ENCODE measurements at places on chromosomes 16 and 17.

GRCh38 chr17:44623070-44623725 is 33.1 kb upstream of the MEIOC start:
- DNase-seq, result no peak

DNA sequence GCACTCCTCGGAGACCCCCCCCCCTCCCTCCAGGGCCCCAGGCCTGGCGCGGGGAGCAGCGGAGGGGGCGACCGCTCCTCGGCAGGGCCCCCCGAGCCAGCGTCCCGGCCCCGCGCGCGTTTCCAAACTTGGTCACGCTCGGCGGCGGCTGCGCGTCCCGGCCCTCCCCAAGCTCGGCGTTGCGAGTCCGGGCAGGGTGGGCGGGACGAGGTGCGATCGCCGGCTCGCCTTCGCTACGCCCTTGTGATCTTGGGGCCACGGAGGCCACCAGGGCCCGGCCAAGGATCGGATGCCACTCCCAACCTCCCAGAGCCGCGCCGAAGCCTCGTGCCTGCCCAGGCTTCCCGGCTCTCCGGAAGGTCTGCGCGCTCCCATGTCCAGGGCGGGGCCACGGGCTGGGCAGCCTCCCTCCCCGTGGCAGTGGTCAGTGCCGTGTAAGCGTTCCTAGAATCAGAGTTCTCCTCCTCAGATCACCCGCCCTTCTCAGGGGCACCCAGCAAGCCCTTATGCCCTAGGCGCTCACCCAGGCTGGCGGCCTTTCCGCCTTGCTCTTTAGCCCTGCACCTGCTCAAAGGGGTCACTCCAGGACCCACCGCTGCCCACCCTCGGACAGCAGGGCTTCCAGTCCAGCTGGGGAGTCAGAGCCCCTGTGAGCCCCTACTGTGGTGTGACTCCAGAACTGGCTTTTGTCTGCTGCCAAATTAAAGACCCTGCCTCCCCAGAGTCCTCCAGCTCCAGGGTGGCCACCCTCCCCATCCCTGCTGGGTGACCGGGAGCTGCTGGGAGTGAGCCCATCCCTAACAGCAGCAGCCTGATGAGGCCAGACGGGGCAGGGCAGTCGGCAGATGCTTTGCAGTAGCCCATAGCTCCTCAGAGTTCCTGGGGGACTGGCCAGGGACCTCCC is 12.2 kb upstream of the MRPS23 start:
- no peak for DNase-seq

DNA sequence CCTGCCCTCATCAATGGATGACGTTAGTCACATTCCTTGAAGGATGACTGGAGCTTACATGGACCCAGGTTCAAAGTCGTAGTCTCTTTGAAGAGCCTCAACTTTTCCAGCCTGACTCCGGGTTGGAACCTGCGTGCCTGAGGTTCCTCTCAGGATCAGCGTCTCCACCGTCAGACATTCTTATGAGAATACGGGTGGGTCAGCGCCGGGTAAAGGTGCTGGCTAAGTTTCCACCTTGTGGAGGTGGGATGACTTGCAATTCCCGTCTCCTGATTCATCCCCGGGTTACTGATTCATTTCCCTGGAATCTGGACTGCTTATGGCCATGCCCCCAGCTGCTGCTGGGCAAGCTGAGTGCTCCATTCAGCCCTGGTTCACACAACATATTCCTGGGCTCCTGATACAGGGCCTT is 38.9 kb upstream of the CMIP start:
- DNase-seq, result no peak

DNA sequence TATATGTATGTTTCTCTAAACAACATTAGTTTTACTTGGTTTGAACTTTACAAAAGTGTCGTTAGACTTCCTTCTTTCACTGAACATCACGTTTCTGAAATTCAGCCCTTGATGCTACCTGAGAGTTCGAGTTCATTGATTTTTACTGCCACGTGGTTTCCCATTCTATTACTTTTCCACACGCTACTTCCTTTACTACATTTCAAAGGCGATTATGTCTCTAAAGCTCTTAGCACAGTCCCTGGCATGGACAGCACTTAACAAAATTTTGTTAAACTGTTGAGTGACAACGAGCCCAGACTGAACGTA is 15.9 kb upstream of the ARHGAP17 start:
- no peak for DNase-seq

- no peak for DNase-seq
These were observed 263.8 kb upstream of the TNRC6C start for GRCh38 chr17:77694391-77695363.

- DNase-seq, result no peak
These were observed 164.5 kb downstream of the PRKCA start for GRCh38 chr17:66466840-66467367.

- no peak for DNase-seq
These were observed 759 bp downstream of the ASPHD1 start for GRCh38 chr16:29900888-29901606.

- DNase-seq, result no peak
These were observed 20.9 kb downstream of the IRX3 start for GRCh38 chr16:54265575-54266107.

GRCh38 chr17:53313746-53314145 is 509.0 kb upstream of the KIF2B start:
- no peak for DNase-seq

DNA sequence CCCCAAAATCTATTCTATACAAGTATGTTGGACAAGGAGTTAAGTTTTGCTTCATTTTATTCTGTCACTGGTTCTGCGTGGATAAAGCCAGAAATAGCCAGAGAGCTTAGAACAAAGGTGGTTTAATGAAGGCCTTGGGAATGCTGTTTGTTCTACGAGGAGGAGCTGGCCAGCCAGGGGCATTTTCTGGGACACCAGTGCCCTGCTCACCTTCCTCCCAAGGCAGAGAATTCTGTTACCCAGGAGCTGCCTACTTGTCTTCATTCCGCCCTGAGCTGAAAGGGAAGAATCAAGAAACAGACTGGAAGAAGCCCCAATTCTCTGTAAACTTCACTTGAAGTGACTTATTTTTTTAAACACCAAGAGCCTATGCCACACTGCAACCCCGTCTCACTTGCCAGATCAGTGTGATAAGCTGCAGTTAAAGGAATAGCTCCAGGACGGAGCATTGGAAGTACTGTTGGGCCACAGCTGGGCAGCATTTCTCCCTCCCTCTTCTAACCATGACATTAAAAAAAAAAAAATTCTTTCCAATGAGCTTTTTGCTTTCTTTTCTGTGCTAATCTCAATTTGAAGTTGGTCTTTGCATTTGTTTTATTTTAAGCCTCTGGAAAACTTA is 149.8 kb upstream of the DYNLRB2 start:
- DNase-seq, result no peak

DNA sequence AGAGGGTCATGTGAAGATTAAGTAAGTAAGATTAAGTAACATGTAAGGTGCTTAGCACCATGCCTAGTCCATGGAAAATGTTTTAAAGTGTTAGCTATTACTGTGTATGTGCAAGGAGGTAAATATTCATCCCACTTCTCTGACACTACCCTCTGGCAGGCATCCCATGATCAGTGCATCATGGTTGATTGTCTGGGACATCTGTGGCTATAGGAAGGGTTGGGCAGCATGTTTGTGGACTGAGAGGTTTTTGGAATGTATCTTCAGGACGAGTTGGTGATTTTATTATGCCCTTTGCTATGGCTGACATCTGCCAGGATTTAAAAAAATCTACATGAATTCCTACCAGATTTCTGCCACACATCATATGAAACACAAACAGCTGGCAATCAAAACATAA is 6.5 kb upstream of the TAOK1 start:
- DNase-seq, result no peak

DNA sequence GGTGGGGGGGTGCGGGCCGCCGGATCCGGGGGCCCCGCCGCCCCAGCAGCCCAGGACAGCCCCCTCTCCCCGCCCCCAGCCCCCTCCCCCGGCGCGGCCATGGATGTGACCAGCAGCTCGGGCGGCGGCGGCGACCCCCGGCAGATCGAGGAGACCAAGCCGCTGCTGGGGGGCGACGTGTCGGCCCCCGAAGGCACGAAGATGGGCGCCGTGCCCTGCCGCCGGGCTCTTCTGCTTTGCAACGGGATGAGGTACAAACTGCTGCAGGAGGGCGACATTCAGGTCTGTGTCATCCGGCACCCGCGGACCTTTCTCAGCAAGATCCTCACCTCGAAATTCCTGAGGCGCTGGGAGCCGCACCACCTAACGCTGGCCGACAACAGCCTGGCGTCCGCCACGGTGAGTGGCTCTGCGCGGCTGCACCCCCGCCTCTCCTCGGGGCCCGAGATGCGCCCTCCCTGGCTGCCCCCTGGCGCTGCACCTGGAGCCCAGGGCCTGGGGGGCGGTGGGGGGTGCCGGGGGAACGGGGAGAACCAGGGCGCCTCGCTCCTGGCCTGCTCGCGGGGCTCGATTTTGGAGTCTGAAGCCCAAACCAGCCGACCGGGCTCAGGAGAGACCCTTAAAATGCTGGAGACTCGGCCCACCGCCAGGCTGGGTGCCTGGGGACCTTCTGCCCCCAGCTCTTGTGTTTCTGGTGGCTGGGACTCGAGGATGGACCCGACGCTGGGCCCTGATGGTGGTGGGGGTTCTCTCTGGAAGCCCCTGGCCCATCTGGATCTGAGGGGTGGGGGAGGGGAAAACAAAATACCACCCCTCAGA is 744 bp downstream of the CMIP start:
- no peak for DNase-seq

DNA sequence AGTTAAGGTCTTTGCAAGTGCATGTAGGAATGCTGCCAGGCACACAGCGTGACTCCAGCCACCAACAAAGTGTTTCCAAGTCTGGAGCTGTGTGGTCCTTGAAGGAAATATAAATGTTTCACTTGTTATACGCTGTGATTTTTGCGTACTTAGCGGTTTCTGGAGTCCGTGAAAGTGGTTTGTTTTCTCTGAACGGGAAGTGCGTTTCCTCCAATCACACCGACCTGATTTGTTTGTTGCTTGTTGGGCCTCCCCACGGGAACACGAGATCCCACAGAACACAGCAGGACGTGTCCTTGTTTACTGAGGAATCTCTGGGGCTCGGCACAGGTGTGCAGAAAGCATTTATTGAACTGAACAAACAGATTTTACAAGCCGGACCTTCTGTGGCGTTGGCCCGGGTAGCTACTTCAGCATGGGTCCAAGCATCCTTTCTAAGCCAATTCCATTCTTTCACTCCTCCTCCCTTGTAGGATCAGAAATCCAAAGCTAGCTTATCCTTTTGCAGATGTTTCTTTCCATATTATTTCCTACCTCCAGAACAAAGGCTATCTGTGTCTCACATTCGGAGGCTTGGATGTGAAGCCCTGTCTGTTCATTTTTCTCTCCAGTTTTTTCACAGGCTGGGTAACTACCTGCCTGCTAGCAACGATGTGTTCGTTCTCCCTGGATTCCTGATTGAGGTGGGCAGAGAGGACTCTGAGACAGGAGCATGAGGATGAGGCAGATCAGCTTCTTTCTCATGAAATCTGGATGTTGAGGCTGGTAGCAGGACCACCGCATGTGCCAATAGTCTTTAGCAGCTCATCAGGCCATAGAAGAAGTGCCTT is 44.6 kb downstream of the ABAT start:
- DNase-seq, result no peak

- DNase-seq, result no peak
These were observed 31.3 kb upstream of the CCDC182 start for GRCh38 chr17:57776366-57776765.
